ENCODE measurements at places on chromosomes 4 and X. TPM values are rescaled to one million over a fixed set of nuclear protein-coding genes. Genes with fewer than 3 reads are reported as not detected.

TXK gene
- polyA plus RNA-seq = not detected

AREG gene
- not detected for polyA plus RNA-seq

MPP1 gene
- 16.1 TPM for polyA plus RNA-seq

NLRP2B gene
- polyA plus RNA-seq = not detected

CCDC158 gene
- polyA plus RNA-seq = not detected

Measured in neural cell (in vitro differentiated cells).